ENCODE measurements at places on chromosomes 1 and 21.

DNA sequence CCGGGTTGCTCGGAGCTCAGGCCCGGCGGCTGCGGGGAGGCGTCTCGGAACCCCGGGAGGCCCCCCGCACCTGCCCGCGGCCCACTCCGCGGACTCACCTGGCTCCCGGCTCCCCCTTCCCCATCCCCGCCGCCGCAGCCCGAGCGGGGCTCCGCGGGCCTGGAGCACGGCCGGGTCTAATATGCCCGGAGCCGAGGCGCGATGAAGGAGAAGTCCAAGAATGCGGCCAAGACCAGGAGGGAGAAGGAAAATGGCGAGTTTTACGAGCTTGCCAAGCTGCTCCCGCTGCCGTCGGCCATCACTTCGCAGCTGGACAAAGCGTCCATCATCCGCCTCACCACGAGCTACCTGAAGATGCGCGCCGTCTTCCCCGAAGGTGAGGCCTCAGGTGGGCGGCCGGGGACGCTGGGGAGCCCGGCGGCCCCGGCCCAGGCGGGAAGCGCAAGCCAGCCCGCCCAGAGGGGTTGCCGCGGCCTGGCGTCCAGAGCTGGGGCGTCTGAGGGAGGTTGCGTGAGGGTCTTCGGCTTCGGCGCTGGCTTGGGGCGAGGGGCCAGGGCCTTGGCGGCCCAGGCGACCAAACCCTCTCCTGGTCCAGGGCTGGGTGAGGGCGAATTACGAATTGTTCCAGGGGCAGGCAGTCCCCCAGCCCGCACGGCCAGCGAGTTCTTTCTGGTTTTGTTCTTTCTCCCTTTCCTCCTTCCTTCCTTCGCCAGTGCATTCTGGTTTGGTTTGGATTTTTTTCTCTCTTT lies 805 bp downstream of the SIM2 start:
- no peak for DNase-seq

DNA sequence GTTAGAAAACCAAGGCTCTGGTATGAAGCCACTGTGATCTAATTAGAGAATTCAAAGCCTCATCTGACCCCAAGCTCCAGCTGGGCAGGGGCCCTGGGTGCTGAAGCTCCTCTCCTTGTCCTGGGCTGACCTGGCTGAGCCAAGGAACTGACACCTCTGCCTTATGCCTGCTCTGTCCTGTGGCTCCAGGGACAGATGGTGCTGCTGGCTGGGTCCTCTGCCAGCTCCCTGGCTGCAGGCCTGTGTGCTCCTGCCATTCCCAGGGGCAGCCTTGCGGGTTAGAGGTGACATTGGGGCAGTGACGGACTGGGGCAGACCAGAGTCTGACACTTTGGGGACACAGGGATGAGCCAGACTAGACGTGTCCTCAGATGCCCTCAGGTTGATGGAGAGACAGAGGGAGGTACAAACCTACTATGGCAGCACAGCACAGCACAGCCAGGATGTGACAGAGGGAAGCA lies 11.8 kb downstream of the ACOT11 start:
- DNase-seq: no peak

GRCh38 chr1:152533327-152533938 lies 19.2 kb downstream of the CRCT1 start:
- DNase-seq: peak; percentile 67

- DNase-seq: peak; percentile 53
These were observed 101.0 kb downstream of the MRPL39 start for GRCh38 chr21:25506261-25506660.

GRCh38 chr1:21637514-21637913 lies 31.6 kb downstream of the RAP1GAP start:
- no peak for DNase-seq

- DNase-seq: no peak
These were observed 147.5 kb downstream of the CYYR1 start for GRCh38 chr21:26425576-26425975.

DNA sequence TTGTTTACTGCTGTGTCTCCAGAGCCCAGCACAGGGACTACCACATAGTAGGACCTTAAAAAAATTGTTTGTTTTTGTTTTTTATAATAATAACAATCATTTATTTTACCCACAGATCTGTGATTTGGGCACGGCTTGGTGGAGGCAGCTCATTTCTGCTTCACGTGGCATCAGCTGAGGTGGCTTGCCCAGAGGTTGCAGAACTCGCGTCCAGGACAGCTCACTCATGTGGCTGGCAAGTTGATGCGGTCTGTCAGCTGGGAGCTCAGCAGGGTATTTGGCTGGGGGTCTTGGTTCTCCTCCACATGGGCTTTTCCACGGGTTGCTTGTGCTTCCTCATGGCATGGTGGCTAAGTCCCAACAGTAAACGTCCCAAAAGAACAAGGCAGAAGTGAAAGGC lies 2.9 kb upstream of the SYNC start:
- DNase-seq: no peak

DNA sequence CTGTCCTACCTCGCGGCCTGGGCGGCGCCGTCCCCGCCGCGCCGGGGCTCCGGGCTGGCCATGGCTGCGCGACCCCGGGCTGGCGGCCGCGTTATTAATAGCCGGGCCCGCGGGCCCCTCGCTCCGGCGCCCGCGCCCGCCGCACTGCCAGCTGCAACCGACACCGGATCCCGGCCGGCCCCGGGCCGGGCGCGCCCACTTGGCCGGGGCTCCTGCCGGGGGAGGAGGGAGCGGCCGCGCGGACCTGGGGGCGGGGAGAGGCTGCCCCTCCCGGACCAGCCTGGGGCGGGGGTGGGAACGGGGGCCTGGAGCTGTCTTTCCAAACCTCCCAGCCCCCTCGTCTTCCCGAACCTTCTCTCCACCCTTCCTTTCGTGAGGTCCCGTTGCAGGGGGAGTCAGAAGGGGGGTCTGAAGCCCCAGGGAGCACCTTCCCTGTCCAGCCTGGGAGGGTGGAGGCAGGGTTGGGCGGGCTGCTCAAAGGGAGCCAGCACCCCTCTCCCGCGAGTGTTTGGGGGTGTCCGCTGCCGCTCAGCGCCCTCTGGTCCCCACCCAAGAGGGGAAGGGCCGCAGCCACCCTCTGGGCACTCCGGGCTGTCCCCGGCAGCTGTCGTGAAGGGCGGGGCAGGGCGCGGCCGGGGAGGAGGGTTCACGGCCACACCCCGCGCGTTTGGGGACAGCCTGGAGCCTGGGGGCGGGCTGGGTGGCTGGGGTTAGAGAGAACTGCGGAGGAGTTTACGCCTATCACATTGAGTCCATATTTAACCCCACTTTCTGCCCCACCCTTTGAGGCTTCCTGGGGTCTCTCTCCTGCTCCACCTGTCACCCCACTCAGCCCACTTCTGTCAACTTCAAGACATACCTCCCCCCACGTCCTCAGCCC lies at the start of gene SYNC:
TSS of gene SYNC (minus strand) at position 172 of the 880 bp plus-strand sequence. CDS start at position 62, 110 bp downstream.
- DNase-seq: peak; percentile 35

DNA sequence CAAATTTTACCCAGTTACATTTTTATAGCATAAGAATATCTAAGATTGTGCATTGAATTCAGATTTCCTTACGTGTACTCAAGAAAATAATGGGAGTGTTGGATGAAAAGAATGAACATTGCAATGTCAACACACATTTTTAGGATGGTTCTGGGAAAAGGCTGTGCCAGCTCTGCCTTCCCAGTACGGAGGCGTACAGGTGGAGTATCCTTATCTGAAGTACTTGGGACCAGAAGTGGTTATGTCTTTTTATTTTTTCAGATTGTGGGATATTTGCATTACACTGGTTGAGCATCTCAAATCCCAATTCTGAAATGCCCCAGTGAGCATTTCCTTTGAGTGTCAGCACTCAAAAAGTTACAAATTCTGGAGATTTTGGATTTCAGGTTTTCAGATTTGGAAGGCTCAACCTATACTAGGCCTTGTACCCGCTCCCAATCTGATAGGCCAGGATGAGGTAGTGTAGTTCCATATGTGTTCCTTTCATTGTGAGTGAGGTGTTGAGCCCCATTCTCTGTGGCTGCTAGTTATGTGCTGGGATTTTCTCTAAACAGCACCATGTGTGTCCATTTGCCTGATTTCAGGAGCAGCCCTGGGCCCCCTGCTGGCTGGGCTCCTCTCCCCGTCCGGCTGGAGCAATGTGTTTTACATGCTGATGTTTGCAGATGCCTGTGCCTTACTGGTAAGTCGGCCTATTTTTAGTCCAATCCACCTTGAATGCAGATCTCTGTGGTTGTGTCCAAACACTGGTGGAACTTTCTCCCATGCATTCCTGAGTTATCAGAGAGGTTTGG lies 60.8 kb downstream of the SLC37A1 start:
- DNase-seq: no peak

GRCh38 chr1:52792036-52792435 lies 50.5 kb upstream of the ZYG11A start:
- DNase-seq: no peak

GRCh38 chr1:56897150-56898004 lies 42.8 kb downstream of the C8A start:
- DNase-seq: no peak

GRCh38 chr1:164518692-164519332 lies 40.2 kb upstream of the PBX1 start:
- DNase-seq: no peak

DNA sequence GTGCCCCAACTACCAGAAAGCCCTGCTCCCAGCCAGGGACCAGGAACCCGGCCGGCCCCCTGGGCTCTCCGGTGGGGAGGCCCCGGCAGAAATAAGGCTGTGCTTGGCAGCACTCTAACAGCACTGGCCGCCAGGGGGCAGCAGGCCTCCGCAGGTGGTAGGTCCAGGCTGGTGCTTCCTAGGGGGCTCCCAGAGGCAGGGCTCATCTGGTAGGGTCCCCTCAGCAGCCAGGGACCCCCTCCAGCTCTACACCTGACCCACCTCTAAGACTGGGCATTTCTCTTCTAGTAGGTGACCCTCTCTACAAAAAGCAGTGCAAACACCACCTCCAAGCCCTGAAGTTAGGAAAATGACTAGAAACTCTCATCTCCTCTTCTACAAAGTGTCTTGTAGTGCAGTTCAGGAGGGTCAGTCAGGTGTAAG lies 85.6 kb downstream of the STUM start:
- DNase-seq: peak; percentile 85

GRCh38 chr1:62241371-62242131 lies 46.9 kb downstream of the L1TD1 start:
- DNase-seq: no peak

DNA sequence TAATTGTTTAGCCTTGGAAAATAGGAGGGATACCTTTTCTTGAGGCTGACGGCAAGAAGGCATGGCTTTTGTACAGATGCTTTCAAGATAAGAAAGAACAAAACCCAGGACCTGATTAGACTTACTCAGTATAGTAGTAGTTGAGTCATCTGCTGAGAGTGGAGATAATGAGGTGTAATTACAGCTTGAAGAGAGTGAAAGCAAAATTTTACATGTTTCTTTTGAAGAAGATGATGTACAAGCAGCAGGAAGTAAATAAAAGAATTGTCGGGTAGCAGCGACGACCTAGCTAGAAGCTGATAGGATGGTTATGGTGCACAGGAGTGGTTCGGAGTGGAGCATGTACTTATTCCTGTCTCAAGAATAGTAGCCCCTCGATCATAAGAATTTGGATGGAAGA lies 6.6 kb downstream of the ANGPTL1 start:
- DNase-seq: no peak

- peak; percentile 26 for DNase-seq
These were observed 64.3 kb upstream of the MORC3 start for GRCh38 chr21:36255663-36256062.

DNA sequence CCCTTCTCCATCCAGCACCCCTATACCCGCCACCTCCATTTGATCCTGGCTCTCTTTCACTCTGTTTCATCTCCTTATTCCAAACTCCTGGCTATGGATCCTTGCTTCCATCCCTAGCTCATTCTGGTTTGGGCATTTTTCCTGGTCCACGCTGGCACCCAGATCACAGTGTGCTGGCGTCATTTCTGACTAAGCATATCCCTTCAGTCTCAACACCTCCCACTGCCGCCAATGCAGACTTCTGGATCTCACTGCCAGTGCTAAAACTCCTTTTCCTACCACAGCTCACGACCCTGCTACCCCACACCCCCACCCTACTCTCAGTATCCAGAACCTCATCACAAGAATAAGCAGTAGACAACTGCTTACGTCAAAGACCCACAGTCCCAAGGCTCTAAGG lies 16.3 kb downstream of the SEC16B start:
- no peak for DNase-seq

DNA sequence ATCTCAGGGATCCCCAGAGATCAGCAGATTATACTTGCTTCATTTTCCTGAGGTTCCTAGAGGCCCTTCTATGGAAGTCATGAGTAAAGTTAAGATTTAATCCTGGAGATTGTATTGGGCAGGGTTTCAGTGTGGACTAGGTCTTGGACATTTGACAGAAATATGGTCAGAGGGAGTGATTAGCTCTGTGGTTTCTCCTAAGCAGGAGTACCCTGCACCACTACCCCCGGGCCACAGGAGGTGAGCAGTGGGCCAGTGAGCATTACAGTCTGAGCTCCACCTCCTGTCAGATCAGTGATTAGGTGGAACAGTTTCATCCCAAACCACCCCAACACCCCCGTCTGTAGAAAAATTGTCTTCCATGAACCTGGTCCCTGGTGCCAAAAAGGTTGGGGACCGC lies 43.2 kb downstream of the PHACTR4 start:
- no peak for DNase-seq

- DNase-seq: no peak
These were observed 8.6 kb downstream of the S1PR1 start for GRCh38 chr1:101245246-101245927.

DNA sequence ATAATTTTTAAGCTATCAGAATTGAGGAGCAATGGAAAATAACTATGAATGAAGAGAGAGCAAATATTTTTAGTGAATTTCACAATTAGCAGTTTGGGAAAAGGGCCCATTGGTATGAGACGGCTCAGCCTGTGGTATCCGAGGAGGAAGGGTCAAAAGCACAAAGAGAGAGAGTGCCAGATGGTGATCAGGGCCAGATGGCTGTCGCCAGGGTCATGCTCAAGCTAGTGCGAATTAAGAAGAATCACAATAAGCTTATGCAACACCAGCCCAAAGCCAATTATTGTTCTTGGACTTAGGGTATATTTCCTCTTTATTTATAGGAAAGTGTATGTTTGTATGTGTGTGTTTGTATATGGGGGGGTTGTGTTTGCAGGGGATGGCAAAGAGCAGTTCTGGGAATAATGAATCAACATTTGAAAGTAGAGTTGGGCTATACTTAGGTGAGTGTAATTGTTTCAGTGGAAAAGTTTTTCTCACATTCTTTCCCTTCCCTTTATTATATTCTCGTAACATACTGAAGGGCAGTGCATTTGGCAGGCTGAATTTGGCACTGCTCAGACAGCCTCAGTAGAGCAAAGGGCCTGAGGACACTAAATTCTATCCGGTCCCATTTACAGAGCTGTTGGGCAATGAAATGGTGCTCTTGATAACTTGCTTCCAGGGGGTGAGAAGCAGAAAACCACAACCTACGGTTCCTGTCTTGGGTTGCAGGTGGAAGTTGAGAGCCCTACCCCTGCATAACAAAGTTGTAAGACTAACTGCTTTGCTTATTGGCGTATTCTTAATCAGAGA lies 19.5 kb upstream of the DDR2 start:
- no peak for DNase-seq

- DNase-seq: no peak
These were observed 59.4 kb upstream of the IFI44L start for GRCh38 chr1:78560811-78561210.

DNA sequence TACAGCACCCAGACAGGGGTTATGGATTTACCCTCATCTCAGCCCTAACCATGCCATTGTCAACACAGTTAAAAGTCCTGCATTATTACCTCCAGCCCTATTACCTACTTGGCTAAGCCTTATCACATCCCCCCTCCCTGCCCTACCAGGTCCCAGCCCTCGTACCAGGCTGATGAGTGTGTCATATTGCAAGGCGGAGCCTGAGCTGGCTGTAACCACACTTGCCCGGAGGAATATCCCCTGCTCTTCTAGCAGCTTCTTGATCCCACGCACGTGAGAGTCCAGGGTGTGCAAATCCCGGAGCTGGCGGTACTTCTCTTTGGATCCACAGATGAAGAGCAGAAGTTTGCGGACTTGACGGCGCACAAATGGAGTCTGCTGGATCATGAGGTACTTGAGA lies 87.4 kb downstream of the UBR4 start:
- no peak for DNase-seq

All from suppressor macrophage treated with lipopolysaccharide for 4 hours (primary cell).